ENCODE measurements at places on chromosomes 16 and 17. TPM values are rescaled to one million over a fixed set of nuclear protein-coding genes. Genes with fewer than 3 reads are reported as not detected.

Gene HS3ST3B1
- 2.5 TPM for total RNA-seq

DNA sequence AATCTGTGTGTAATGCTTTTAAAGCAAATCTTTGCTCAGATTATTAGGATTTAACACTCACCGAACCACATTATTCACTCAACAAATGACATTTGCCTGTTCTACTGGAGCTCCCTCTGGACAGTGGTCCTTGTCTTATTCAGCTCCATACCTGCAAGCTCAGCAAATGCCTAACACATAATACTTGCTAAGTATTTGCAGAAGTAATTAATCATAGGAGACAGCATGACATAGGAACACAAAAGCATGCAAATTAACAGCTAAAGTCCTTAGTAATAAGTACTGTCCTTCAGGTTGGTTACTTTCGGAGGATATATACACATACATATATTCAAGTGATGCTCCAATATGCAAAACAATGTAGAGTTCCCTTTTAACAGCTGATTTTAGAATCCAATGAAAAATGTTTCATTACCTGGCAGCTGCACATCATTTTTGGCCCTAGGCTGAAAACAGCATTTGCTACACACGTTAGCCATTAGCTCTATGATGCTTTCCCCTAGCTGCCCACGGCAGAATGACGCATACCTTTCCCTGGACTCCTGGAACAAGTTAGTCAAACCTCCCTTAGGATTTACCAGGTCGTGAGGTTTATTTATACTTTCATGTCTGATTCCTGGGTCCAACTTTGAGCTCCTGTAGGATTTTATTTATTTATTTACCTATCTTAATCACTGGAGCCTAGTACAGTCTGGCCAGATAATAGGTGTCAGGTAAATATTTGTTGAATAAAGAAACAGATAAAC is 8.6 kb downstream of the BRD7 start:
- H3K4me3 ChIP-seq, result no peak overlapping the region
- H3K36me3 ChIP-seq, result peaks cover 33% of the 10 kb centered on the region
- H3K27me3 ChIP-seq, result no peaks in the 10 kb centered on the region
- DNase-seq, result no peak
- H3K4me1 ChIP-seq, result peaks cover 40% of the 10 kb centered on the region

- no peaks in the 10 kb centered on the region for H3K27me3 ChIP-seq
- no peak overlapping the region for H3K27ac ChIP-seq
- DNase-seq, result no peak
- no peak overlapping the region for H3K4me3 ChIP-seq
- H3K36me3 ChIP-seq, result no peaks in the 10 kb centered on the region
These were observed 230.7 kb downstream of the BCAS3 start for GRCh38 chr17:60908324-60908723.

- no peaks in the 10 kb centered on the region for H3K27me3 ChIP-seq
- no peak for DNase-seq
- H3K4me3 ChIP-seq, result no peak overlapping the region
- peaks cover 15% of the 10 kb centered on the region for H3K4me1 ChIP-seq
These were observed 11.9 kb downstream of the CDK5RAP3 start for GRCh38 chr17:47982645-47983390.

- no peak overlapping the region for H3K27ac ChIP-seq
- DNase-seq, result no peak
- no peaks in the 10 kb centered on the region for H3K4me1 ChIP-seq
- H3K4me3 ChIP-seq, result no peak overlapping the region
- H3K27me3 ChIP-seq, result peaks cover 5% of the 10 kb centered on the region
These were observed 10.7 kb upstream of the SMTNL2 start for GRCh38 chr17:4573669-4574068.

Gene PPY
- total RNA-seq, result not detected

- DNase-seq, result no peak
- peaks cover 25% of the 10 kb centered on the region for H3K36me3 ChIP-seq
- H3K27ac ChIP-seq, result peak overlapping the region; percentile 92
- no peaks in the 10 kb centered on the region for H3K27me3 ChIP-seq
- no peak overlapping the region for H3K4me3 ChIP-seq
These were observed 24.9 kb downstream of the MXRA7 start for GRCh38 chr17:76685846-76686245.

DNA sequence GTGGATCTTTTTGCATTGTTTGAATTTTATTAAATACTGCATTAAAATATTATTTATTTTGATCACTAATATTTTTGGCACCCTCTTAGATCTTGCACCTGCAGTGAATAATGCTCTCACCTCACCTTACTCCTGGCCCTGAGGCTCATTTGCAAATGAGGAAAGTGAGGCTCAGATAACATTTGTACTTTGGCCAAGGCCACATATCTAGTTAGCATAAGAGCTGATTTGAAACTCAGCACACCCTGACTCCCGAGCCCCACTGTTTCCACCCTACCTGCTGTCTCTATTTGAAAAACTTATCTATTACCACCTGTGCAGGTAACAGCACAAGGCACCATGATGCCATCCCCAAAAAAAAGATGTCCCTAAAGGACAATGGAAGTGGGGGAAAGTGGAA is 358.7 kb upstream of the MAF start:
- no peak overlapping the region for H3K4me3 ChIP-seq
- H3K27ac ChIP-seq, result no peak overlapping the region
- no peaks in the 10 kb centered on the region for H3K27me3 ChIP-seq
- no peak for DNase-seq
- H3K4me1 ChIP-seq, result no peaks in the 10 kb centered on the region

Gene KIF2B
- not detected for total RNA-seq

DNA sequence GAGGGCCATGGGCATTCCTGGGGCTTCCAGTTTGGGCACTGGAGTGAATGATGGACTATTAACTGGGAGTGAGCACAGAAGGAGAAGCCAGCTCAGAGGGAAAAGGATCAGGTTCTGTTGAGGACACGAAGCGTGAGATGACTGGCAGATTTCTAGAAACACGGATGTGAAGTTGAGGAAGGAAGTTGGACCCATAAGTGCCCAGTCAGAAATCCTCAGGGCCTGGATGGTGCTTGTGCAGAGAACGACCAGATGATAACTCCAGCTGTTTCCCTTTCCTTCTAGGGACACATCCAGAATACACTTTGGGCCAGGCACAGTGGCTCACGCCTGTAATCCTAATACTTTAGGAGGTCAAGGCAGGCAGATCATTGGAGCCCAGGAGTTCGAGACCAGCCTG is 23.3 kb upstream of the ANKRD40CL start:
- no peaks in the 10 kb centered on the region for H3K27me3 ChIP-seq
- H3K36me3 ChIP-seq, result no peaks in the 10 kb centered on the region
- no peak for DNase-seq
- H3K4me3 ChIP-seq, result no peak overlapping the region

Gene HOXB9
- not detected for total RNA-seq

Gene CLDN7
- total RNA-seq, result 1.8 TPM

Gene MLX
- total RNA-seq, result 24.9 TPM

- no peaks in the 10 kb centered on the region for H3K4me1 ChIP-seq
- H3K4me3 ChIP-seq, result no peak overlapping the region
- DNase-seq, result no peak
- H3K36me3 ChIP-seq, result no peaks in the 10 kb centered on the region
These were observed 30.3 kb downstream of the LYRM9 start for GRCh38 chr17:27862840-27863239.

DNA sequence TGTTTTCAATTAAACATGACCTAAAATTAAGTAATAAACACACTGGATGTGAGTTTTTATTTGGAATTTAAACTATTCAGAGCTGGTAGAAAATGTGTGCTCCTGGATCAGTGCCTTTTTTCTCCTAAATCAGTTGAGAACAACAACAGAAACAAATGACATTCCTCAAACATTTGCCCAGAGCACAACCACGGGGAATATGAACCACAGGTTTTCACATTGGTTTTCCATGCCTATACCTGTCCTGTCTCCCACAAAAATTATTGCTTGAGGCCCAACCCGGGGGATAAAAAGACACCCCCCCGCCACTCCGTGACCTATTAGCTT is 6.8 kb downstream of the HSBP1 start:
- H3K27me3 ChIP-seq, result no peaks in the 10 kb centered on the region
- H3K4me3 ChIP-seq, result peak overlapping the region; percentile 18
- H3K27ac ChIP-seq, result peak overlapping the region; percentile 54
- DNase-seq, result no peak
- peaks cover 37% of the 10 kb centered on the region for H3K4me1 ChIP-seq
- H3K36me3 ChIP-seq, result no peaks in the 10 kb centered on the region

Gene SPATA32
- not detected for total RNA-seq

Measured in esophagus muscularis mucosa (tissue), 4 donors.